Naive thymus-derived CD8-positive, alpha-beta T cell (primary cell): ENCODE measurements at places on chromosomes 2 and 18.
A peak's percentile ranks its signal among the peaks of the same experiment; 100 is the strongest.

- H3K4me1 ChIP-seq = peaks cover 38% of the 10 kb centered on the region
- H3K27me3 ChIP-seq = no peaks in the 10 kb centered on the region
- peak overlapping the region; percentile 96 for H3K4me3 ChIP-seq
- H3K36me3 ChIP-seq = no peaks in the 10 kb centered on the region
- peak overlapping the region; percentile 94 for H3K27ac ChIP-seq
These were observed 518 bp upstream of the NFU1 start for GRCh38 chr2:69437751-69438154.

DNA sequence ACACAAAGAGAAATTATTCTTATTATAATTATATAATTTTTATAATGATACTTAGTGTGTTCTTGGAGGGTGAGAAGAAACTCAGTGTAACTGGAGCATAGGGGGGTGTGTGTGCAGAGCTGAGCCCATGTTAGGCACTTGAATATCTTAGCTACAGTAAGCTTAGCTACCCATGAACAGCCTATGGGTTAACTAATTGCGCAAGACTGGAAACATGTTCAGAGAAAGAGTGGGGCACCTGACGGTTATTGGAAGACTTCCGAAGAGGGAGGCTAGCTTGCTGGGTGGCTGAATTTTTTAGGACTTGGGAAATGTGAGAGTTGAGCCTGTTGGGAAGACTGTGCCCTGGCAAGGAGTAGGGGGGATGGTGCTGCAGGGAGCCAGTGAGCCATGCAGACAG, 229.2 kb downstream of the SLC4A3 start:
- no peaks in the 10 kb centered on the region for H3K4me1 ChIP-seq
- no peak overlapping the region for H3K27ac ChIP-seq
- H3K4me3 ChIP-seq = no peak overlapping the region
- H3K27me3 ChIP-seq = peaks cover 5% of the 10 kb centered on the region

- H3K27ac ChIP-seq = no peak overlapping the region
- H3K4me1 ChIP-seq = no peaks in the 10 kb centered on the region
- no peak for DNase-seq
- H3K27me3 ChIP-seq = no peaks in the 10 kb centered on the region
- H3K4me3 ChIP-seq = no peak overlapping the region
- no peaks in the 10 kb centered on the region for H3K36me3 ChIP-seq
These were observed 39.1 kb upstream of the MC4R start for GRCh38 chr18:60411715-60412114.

DNA sequence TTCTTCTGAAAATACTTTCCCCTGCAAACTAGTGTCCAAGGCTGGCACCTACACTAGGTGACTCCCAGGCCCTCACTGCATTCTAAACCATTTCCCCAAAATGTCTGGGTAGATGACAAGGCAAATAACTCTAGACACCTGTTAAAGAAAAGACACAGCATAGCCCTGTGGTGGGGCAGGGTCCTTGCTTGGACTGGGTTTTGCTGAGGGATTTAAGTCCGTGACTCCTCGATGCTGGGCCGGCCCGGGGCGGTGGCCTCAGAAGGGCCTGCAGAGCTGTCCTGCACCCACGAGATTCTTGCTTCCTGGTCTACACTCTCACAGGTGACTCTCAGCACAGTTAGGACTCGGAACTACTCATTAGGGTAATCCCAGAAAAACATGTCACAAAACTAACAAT, 55.2 kb downstream of the MBP start:
- no peak for DNase-seq
- peaks cover 83% of the 10 kb centered on the region for H3K4me1 ChIP-seq
- no peak overlapping the region for H3K4me3 ChIP-seq
- peak overlapping the region; percentile 47 for H3K27ac ChIP-seq

- no peak overlapping the region for H3K27ac ChIP-seq
- no peak overlapping the region for H3K4me3 ChIP-seq
- DNase-seq = no peak
- H3K36me3 ChIP-seq = no peaks in the 10 kb centered on the region
These were observed 247.8 kb upstream of the CWC22 start for GRCh38 chr2:180254872-180255271.

DNA sequence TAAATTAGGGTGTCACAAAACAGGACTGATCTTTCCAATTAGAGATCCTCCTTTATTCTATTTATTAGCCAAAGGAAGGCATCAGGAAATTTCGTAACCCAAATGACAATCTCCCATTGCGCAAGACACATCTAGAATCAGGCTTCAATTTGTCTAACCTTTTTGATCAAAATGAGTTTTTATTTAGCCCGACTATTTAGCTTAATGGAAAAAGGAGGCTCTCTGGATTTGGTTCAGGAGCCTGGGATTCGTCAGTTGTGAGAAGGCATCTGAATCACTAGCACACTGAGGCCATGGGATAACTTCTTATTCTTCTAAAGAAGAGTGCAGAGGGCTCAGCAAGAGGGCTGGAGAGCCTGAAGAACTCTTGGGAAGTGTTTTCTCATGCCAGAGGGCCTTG, 332.1 kb upstream of the ETAA1 start:
- DNase-seq = no peak
- H3K4me3 ChIP-seq = no peak overlapping the region
- no peaks in the 10 kb centered on the region for H3K27me3 ChIP-seq

GRCh38 chr2:155418753-155419152, 720.3 kb downstream of the KCNJ3 start:
- no peak for DNase-seq
- no peak overlapping the region for H3K4me3 ChIP-seq
- H3K36me3 ChIP-seq = no peaks in the 10 kb centered on the region
- H3K27ac ChIP-seq = no peak overlapping the region

DNA sequence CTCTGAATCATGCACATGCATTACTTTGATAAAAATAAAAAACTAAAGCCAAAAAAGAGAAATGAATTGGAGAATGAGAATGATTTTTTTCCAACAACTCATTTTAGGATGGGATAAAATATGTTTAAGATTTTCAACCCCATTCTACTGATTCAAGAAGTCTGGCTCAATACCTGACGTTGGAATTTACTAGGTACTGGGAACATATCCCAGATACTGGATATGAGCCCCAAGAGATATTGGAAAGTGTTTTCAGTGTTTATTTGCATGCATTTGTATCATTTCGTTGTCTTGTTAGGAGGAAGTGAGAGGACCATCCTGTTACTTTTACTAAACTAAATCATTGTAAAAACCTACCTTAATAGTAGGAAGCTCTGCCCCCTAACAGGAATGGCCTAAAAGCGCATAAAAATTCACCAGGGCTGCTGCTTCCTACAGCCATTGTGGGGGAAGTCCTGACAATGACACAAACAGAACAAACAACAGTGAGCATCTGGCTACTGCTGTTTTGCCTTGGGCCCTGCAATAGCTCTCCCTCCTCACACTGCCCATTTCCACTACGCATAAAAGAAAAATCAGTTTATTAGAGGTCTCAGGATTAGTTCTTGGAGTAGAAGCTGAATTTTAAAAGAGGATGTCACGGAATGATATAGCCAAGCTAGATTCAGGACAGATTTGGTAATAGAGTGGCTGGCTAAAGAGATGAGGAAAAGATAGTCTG, 35.2 kb downstream of the ANKAR start:
- DNase-seq = no peak
- H3K4me3 ChIP-seq = no peak overlapping the region
- no peaks in the 10 kb centered on the region for H3K4me1 ChIP-seq
- H3K36me3 ChIP-seq = peaks cover 10% of the 10 kb centered on the region
